ENCODE measurements at places on chromosomes 2 and 18.
A peak's percentile ranks its signal among the peaks of the same experiment; 100 is the strongest.

DNA sequence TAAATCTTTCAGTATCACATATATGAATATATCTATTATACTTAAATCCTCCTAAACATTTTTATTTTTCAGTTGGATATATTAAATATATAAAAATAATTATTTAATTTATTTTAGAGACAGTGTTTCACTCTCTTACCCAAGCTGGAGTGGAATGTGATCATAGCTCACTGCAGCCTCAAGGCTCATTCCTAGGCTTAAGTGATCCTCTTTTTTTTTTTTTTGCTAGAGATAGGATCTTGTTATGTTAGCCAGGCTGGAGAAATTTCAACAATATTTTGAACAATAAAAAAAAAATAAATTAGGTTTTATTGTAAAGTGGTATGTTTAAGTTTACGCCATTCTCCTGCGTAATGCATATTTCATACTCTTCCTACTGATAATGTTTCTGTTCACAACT lies 4.2 kb downstream of the SPAST start:
- H3K36me3 ChIP-seq, result no peaks in the 10 kb centered on the region
- DNase-seq, result no peak
- no peaks in the 10 kb centered on the region for H3K27me3 ChIP-seq
- H3K4me1 ChIP-seq, result peaks cover 2% of the 10 kb centered on the region

GRCh38 chr2:144323946-144324345 lies 196.0 kb downstream of the ZEB2 start:
- H3K4me1 ChIP-seq, result peaks cover 17% of the 10 kb centered on the region
- no peak overlapping the region for H3K27ac ChIP-seq
- no peaks in the 10 kb centered on the region for H3K27me3 ChIP-seq

DNA sequence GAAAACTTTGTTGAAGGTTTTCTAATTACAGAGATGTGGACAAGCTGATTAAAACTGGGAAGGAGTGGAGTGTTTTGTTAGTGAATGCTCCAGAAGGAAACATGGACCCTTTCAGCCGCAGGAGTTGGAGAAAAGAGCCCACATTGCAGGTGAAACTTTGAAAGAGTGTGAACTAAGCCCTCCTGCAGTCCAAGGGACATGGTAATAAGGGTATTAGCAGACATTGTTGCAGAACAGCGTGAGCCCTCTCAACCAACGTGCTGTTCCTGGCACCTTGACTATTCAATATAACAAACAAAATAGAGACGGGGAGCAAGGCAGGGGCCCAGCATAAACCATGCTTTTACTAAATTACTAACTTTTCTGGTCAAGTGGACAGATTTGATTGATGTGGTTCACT lies 122.7 kb downstream of the EPHA4 start:
- no peak overlapping the region for H3K4me3 ChIP-seq
- H3K27me3 ChIP-seq, result no peaks in the 10 kb centered on the region
- no peak overlapping the region for H3K27ac ChIP-seq
- no peak for DNase-seq

GRCh38 chr18:79924814-79925731 lies 26.4 kb downstream of the SLC66A2 start:
- DNase-seq, result peak; percentile 70
- H3K27me3 ChIP-seq, result no peaks in the 10 kb centered on the region
- no peak overlapping the region for H3K27ac ChIP-seq
- peaks cover 21% of the 10 kb centered on the region for H3K36me3 ChIP-seq
- no peak overlapping the region for H3K4me3 ChIP-seq

- H3K4me3 ChIP-seq, result no peak overlapping the region
- no peaks in the 10 kb centered on the region for H3K36me3 ChIP-seq
- H3K4me1 ChIP-seq, result no peaks in the 10 kb centered on the region
- H3K27ac ChIP-seq, result no peak overlapping the region
- H3K27me3 ChIP-seq, result no peaks in the 10 kb centered on the region
Measured at GRCh38 chr2:122816803-122817202, 1061.4 kb downstream of the TSN start.

DNA sequence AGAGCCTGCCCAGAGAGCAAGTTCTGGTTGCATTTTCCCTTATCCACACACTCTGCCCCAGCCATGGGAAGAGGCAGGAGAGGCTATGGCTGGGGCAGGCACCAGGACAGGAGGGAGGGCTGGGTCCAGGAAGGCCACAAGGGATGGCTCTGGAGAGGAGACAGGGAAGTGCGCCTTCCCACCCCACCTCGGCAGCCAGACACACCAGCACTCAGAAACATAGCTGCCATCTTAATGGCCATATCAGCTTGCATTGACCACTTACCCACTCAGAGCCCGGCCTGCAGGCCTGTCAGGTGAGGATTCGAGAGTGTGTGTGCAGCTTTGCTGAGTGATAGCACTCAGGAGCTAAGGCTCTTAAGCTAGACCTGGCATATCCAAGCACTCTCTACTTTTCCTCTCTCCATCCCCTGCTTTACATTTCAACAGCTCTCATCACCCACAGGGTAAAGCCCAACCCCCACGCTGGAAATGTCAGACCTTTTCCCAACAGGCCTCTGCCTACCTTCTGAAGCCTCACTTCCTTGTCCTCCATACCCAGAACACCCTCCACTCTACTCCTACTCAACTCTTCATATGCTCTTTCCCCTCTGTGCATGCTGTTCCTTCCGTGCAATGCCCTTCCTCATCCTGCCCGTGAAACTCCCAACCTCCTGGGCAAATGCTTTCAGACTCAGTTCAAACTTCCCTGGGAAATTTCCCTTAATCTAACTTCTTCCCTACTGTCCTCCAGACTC lies 147.9 kb downstream of the TNS1 start:
- H3K4me3 ChIP-seq, result no peak overlapping the region
- H3K27ac ChIP-seq, result no peak overlapping the region
- peaks cover 43% of the 10 kb centered on the region for H3K36me3 ChIP-seq
- no peaks in the 10 kb centered on the region for H3K27me3 ChIP-seq
